ENCODE measurements at places on chromosomes 13 and 19. TPM values are rescaled to one million over a fixed set of nuclear protein-coding genes. Genes with fewer than 3 reads are reported as not detected.

Gene ACP7
- total RNA-seq, result not detected

Gene NCAN
- total RNA-seq, result 0.04 TPM

Gene ZNF653
- 5.8 TPM for total RNA-seq

Gene AMER2
- total RNA-seq, result not detected

Gene VAV1
- total RNA-seq, result 0.67 TPM

Gene FCER2
- total RNA-seq, result 0.51 TPM

Gene GPI
- 80.3 TPM for total RNA-seq

Gene PDE4A
- total RNA-seq, result 6.6 TPM

Gene PRKCG
- not detected for total RNA-seq

Gene MCEMP1
- total RNA-seq, result not detected

Gene ZNF180
- total RNA-seq, result 4.7 TPM

Gene CGB3
- not detected for total RNA-seq

Gene SLC10A2
- not detected for total RNA-seq

Gene OSCAR
- total RNA-seq, result not detected

Gene CYP2S1
- total RNA-seq, result 0.28 TPM

Gene LDLR
- 41.4 TPM for total RNA-seq

Gene TEKTIP1
- 1.3 TPM for total RNA-seq

All from pancreas (tissue), 10 donors.